MM.1S (cell line): ENCODE measurements at places on chromosomes 5 and 9.

- DNase-seq, result no peak
Observed at GRCh38 chr9:87605676-87606075, 108.0 kb downstream of the DAPK1 start.

GRCh38 chr9:26919698-26920097 lies 27.1 kb upstream of the CAAP1 start:
- DNase-seq, result no peak

GRCh38 chr5:160649304-160649703 lies 202.7 kb downstream of the ATP10B start:
- peak; percentile 26 for DNase-seq

DNA sequence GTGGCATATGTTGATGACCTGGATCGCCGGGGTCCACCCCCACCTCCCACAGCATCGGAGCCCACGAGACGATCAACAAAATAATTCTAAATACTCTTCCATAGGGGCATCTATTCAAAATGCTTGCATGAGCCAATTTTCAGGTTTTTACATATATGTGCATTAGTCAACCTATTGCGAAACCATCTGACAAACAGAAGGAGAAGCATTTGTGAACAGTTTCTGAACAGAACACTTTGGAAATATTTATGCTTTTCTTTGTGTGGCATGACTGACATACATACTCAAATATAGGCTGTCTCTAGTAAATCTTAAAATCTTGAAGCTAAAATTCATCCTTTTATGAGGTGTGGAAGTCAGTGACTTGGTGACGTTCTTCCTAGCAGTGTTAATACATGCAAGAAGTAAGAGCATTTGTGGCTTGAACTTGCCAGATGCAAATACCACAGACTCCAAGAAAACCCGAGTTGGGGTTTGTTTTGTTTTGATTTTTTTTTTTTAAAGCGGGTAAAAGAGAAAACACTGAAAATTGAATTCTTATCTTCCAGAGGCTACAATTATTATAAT lies 5.3 kb downstream of the GPR151 start:
- DNase-seq, result no peak

- DNase-seq, result no peak
Observed at GRCh38 chr5:168916852-168917251, 337.7 kb upstream of the PANK3 start.

- no peak for DNase-seq
Observed at GRCh38 chr5:42518595-42519221, 95.5 kb downstream of the GHR start.

GRCh38 chr9:126849591-126850225 lies 10.7 kb upstream of the ZBTB34 start:
- DNase-seq, result no peak

DNA sequence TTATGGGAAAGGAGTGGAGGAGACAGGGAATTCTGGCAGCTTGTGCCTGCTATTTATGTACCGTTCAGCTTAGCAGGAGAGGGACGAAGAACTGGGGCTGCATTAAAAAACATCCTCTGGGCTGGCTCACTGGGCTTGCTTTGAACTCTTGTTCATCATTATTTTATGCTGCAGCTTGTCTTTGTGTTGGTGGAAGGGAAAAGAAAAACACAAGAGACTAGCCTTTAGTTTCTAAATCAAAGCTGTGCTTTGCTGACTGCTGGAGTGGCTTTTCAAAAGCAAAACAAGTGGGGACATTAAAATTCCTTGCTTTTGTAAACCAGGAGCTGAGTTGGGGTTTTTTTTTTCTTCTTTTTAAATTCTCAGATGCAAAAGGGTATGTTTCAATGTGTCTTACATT lies 5.9 kb upstream of the RGMB start:
- no peak for DNase-seq

DNA sequence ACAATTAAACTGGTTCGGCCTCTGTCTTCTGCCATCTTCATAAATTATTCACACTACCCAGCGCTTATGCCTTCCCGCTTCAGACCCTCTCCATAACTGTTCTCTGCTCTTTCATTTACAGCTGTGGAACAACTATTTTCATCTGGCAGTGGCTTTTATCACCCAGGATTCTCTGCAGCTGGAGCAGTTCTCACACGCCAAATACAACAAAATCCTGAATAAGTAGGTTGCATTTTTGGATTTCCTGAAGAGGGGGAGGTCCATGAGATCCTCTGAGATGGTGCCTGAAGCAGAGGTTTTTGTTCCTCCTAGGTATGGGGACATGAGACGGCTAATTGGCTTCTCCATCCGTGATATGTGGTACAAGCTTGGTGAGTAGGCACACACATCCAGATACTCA lies 28.1 kb upstream of the INSYN2B start:
- DNase-seq, result no peak

- DNase-seq, result no peak
Observed at GRCh38 chr5:1418238-1418920, 26.9 kb downstream of the SLC6A3 start.

DNA sequence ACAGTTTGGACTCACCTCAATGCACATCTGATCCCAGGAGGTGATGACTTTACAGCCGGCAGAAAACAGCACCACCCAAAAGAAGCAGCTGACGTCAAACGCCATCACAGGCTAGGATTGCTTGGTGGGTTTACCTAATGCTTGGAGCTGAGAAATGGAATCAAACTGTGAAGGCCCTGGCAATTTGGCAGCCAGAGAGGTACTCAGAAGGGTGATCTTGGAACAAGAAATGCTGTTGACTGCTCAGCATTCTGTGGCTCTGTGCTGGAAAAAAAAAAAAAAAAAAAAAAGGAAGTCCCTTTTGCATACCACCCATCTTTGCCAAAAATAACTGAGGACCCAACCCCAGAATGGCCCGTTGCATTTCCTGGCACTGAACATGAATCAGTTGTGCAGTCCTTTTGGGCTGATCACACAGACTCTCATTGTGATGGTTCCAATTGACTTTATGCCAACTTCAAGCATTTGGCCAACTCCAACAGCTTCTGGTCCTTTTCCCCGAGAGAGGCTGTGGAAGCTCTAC lies at the start of gene CD180:
Gene CD180 (minus strand): TSS at position 263 of the 523 bp plus-strand sequence. CDS start 158 bp downstream, at position 105.
- no peak for DNase-seq

DNA sequence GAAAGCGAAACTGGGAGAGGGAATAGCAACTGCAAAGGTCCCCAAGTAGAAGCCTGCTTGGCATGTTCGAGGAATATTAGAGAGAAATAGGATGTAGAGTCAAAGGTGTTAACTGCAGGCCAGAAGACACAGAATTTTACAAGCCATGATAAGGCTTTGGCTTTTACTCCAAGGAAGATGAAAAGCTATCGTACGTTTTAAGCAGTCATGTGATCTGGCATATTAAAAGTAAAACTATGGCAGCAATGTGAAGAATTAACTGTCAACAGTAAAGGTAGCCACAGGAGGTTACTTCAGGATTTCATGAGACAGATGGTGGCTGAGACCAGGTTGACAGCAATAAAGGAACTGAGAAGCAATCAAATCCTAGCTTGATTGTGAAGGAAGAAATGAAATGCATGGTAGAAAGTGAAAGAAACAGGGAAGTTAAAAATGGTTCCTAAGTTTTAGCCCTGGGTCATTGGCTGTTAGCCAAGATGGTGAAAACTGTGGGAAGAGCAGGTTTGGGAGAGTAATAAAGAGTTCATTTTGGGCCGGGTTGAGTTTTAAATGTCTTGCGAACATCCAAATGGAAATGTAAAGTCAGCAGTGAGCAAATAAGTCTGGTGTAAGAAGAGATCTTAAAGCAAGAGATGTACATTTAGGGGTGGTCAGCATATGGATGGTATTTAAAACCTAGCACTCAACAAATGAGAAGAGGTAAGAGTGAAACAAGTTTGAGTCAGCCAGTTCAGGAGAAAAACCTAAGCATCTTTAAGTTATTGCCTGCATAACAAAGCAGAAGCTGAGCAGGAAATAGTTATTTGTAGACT lies 20.3 kb upstream of the TTC33 start:
- no peak for DNase-seq

- DNase-seq, result no peak
Observed at GRCh38 chr5:167626341-167627123, 664.9 kb upstream of the WWC1 start.

DNA sequence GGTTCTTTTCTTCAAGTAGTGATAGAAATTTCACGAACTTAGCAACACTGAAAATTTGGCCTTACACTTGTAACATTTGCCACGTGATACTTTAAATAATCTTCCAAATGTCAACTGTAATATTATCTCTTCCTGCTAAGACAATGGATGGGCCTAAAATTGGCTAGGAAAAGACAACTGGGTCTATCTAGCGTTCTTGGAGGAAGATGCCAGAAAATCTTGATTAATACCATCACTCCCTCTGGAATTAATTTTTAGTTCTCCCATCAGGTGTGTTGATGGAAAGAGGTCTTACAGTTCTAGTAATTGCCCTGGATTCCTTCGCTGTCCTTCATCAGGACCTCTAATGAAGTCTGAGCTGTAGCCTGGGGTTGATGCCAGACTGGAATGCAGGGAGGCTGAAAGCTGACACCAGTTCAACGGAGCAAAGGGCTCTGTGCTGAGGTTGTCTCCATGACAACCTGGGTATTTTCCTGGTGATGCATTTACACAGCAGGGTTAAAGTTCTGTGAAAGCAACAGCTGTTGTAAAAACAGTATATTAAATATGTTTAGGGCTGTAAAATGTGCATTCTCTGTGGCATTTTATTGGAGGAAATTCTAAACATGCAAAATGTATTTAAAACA lies 92.3 kb downstream of the GAS1 start:
- no peak for DNase-seq

GRCh38 chr5:168837852-168838251 lies 258.7 kb upstream of the PANK3 start:
- DNase-seq, result no peak

GRCh38 chr9:82129708-82130107 lies 141.1 kb downstream of the SPATA31D1 start:
- no peak for DNase-seq

GRCh38 chr5:553874-554273 lies 29.6 kb upstream of the SLC9A3 start:
- DNase-seq, result no peak

GRCh38 chr9:136845465-136846260 lies 3.4 kb downstream of the AJM1 start:
- DNase-seq, result no peak

DNA sequence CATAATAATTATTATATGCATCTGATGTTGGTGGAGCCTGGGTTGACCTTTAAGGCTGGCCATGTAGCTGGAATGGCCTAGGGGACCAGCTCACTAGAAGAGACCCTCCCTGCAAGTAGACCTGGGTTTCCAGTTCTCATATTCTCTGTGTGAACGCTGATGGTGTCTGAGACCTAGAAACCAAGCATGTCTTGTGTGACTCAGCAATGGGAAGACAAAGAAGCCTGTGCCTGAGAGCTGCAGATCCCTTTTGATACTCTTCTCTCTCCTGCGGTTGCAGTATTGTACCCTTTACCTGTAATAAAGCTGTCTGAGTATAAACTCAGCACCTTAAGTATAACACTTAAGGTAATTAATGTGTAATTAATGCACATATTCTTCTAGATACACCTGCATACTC lies 22.2 kb downstream of the C9orf152 start:
- DNase-seq, result no peak

GRCh38 chr5:163772241-163772640 lies 266.8 kb downstream of the MAT2B start:
- DNase-seq, result no peak

- no peak for DNase-seq
Observed at GRCh38 chr9:93592643-93593021, 16.2 kb downstream of the PHF2 start.

DNA sequence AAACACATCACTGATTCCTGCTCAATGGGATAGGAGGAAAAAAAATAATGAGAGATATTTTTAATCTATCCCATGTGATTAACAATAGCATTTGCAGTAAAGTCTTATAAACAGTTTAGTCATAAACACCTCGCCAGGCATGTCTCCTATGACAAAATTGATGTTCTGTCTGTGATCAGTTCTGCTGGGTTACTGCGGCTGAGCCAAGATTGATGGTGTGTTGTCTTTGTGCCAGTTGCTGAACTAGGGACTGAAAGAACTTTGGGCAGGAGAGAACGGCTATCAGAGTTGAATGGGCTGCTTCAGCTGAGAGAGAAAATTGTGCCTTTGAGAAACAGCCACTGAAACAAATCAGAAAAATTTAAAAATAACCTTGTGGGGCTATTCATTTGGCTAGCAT lies 37.3 kb upstream of the MAMDC2 start:
- no peak for DNase-seq

DNA sequence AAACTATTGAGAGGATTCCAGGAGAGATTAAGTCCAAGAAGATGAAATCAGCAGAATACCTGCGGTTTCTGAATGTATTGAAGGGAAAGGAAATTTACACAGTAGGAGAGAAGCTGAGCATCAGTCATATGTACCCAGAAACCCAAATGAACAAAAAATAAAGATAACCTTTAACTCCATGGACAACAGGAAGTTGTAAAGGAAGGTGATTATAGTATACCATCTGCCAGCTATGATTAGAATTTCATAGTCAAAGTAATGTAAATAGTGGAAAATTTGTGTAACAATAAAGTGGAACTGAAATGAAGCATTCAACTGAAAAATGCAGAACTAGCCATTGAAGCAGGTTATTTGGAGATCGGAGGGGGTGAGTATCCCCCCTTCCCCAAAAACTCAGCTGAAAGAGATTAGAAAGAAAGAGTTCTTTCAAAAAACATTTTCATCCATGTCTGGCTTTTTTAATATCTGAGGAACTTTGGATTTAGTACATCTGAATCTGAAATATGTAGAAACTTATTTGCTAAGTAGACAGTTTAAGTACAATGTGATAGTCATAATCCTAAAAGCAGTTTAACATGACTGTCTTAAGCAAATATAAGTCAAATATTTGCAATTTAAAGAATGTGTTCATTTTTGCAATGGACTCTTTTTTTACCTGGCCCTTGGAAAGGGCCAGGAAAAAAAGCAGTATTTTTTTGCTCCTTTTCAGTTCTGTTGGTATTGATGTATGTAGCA lies 58.4 kb downstream of the APC start:
- no peak for DNase-seq

- peak; percentile 4 for DNase-seq
Observed at GRCh38 chr5:133289686-133290367, 238.0 kb downstream of the HSPA4 start.

GRCh38 chr9:114745879-114746550 lies 59.8 kb downstream of the TNFSF15 start:
- DNase-seq, result no peak

- no peak for DNase-seq
Observed at GRCh38 chr5:93909356-93909755, 168.0 kb upstream of the POU5F2 start.

DNA sequence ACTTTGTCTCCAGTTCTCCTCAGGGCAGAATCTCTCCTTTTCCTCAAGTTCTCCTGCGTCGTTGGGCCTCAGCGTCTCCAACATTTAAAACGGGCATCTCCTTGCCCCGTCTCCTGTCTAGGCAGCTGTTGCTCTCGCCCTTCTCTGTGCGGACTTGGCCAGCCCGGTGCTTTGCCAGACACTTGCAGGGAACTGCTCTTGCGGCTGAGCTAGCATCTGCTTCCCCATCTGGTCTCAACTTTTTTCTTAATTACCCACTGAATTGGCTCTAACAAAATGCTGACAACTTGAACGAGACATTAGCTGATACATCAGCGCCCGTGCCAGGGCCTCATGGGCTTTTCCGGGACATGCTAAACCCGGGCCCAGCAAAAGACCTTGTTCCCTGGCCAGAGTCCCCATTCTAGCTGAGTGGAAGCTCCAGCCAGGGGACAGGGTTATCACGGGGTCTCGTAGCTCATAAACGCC lies 25.1 kb downstream of the ZNF618 start:
- no peak for DNase-seq
